ENCODE measurements at places on chromosomes 13 and 19.

GRCh38 chr19:49442354-49442753 is 1.0 kb upstream of the SLC17A7 start:
- DNase-seq = no peak

- no peak for DNase-seq
Measured at GRCh38 chr13:92825938-92826596, 400.5 kb upstream of the GPC6 start.

DNA sequence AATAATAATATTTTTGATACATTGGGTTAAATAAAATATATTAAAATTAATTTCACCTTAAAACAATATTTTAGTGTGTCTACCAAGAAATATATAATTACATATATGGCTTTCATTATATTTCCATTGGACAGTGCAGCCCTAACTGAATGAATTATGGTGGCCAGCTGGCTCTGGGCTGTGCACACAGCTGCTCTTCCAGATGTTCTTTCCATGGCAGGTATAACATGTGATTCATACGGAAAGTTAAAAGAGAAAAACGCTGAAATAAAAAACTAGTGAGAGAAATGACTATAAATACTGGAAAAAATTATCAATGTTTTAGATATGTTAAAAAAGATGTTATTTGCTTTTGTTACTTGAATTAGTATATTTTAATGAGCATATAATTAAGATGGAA is 216.3 kb downstream of the RGCC start:
- DNase-seq = no peak

DNA sequence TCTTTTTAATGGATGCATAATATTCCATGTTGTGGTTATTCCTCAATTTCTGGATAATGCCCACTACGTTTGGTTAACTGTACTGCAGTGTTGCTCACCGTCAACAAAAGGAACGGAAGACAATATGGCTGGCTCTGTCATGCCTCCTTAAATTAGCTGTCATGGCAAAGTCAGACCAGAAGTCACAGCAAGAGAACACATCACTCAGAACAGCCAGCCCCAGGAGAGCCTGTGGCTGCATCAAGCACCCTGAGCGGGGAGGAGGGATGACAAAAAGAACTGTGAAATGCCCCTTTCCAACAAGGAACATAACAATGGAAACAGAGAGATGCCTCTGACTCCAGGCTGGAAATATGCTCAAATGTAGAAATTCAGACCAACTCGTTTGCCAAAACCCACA is 366.0 kb upstream of the ZNF507 start:
- no peak for DNase-seq

DNA sequence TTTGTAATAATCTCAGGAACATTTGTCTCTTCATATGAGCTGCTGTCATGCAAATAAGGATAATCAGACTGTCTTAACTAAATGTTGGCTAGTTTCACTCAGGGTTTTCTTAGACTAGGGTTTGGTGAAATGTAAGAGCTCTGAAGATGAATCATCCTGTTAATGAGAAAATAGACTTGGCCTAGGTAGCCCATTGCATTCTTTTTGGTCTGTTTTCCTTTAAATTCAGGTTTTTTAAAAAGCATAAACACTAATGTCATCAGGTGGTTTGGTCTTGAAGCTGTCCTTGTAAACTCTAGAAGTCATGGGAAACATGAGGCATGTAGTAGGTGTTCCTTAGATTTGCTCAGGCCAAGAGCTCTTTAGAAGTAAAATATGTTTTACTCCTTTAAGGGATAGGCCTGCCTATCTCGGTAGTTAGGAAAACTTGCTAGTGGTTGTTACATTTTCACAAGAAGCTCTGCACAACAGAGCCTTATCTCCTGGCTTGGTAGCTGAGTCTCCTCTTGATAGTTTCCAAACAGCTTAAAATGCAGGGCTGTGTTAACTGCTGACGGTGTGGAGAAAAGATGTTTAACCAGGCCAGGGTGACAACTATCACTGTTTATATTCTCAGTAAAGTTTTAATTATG is 62.0 kb upstream of the C1QTNF9B start:
- DNase-seq = no peak

- no peak for DNase-seq
Measured at GRCh38 chr13:94478913-94479312, 569 bp downstream of the DCT start.

DNA sequence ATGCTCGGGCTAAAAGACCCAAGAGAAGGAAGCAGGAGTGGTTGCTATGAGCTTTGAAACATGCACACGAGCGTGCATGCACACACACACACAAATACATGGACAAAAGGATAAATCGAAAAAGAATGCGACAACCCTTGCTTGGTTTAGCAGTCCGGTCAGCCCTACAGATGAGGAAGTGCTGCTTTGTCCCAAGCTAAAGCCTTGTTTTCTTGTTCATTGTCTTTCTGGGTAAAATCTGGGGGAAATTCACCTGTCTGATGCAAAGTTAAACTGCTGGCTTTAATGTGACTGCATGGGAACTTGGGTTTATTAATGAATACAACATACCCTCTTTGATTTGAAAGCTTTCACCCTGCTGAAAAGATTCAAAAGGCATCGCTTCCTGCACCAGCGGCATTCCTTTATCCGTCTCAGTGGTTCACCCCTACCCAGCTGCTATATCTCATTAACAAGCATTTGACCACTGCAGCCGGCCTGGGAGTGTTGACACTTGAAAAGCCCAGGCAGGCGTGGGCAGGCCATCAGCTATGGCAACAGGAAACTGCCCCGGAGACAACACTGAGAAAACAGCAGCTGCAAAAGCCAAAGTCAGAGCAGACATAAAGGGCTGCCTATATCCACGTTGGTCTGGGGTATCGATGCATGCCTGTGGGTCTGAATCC is 301.7 kb downstream of the NDFIP2 start:
- no peak for DNase-seq

DNA sequence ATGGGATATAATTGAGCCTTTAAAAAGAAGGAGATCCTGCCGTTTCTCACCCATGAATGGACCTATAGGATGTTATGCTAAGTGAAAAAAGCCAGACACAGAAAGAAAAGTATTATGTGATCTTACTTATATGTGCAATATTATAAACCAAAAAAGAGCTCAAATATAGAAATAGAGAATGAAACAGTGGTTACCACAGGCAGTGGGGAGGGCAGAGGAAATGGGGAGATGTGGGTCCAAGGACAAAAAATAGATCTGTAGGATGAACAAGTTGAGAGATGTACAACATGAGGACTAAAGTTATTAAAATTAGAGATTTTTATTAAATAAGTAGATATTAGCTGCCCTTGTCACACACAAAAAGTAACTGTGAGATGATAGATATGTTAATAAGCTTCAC is 29.1 kb downstream of the TDRD3 start:
- no peak for DNase-seq

- no peak for DNase-seq
Measured at GRCh38 chr13:50598338-50598737, 245.2 kb downstream of the DLEU7 start.

GRCh38 chr19:55493052-55493644 is 4.9 kb downstream of the SSC5D start:
- no peak for DNase-seq

DNA sequence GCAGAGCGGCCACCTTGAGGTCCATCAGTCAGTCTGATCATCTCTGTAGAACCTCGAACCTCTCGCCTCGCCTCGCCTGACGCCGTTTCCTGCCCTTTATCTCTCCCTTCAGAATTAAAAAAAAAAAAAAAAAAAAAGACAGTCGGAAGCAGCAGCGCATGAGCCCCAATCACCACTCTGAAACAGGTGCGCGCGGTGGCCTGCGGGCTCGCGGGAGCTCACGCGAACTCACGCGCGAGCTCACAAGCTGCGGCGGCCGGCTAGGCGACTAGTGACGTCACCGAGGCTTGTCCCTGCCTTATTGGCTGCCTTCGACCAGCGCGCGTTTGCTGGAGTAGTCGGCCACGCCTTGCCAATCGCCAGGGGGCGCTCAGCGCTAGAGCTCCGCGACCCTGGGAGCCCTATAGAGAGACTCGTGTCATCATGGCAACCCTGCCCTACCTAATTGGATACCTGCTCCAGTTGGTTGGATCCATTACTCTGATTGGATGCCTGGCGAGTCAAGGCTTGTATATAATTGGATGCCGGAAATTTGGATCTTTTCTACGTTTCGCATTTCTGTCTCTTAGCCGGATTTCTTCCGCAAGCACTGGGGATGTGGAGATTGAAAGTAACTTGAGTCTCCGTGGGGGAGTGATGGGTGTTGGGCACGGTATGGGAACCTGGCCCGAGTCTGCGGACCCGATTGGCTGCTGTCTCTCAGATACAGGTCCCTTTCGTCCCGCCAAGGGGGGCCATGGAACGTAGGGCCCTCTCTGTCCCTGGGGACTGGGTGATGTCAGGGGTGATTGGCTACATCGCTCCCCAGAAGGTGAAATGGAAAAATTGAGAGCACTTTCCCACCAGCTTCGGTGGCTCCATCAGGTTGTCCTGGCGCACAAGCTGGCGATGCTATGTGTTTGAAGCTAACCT is 31.6 kb downstream of the SYT3 start:
- peak; percentile 31 for DNase-seq

DNA sequence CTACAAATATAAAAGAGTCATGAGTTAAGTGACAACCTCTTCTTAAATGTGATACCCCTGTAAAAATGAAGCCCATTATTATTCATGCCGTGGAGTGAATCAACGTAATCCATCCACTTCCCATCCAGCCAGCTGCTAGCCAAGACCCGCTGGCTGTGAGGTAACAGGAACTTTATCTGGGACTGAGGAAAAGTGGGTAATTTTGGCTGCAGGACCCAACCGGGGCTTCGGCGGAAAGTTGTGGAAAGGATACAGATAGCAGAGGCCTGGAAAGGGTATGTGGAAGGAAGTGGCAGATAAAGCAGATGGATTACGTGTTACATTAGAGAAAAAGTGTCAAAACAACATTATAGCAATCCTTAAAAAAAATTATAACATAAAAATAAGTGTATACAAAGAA is 48.3 kb downstream of the SLC7A1 start:
- DNase-seq = no peak

DNA sequence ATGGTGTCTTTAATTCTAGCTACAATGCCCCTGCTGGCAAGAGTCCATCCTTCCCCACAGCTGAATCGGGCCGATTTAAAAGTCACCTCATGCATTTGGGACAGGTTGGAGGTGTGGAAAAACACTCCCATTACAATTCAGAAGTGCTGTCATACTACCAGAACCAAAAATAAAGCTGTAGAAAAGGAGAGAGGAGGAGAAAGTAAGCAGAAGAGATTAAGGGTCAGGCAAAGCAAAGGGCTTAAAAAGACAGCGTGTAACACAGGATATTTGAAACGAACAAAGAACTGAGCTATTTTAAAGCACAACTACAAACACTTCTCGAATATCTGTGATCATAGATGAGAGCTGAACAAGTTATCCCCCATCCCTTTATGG is 90.4 kb downstream of the FGF14 start:
- DNase-seq = no peak

- DNase-seq = no peak
Measured at GRCh38 chr13:39515224-39515714, 87.7 kb downstream of the LHFPL6 start.

DNA sequence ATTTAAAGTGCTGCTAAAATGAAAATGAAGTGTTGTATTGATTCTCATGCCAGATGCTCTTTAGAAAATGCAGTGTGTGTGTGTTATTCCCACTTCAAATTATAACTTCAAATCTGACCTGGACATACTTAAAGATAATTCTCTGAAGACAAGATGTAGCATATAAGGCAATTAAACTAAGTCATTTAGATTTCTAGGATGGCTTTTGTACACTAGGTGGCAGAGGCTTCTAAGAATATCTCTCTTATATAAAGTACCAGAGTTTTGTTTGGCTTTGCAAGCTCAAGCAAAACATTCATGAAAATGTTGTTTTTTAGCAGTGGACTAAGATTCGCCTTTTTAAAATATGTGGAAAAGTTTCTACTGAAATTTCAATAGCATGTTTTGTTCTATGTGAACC is 407.2 kb downstream of the GPC5 start:
- DNase-seq = no peak

Measured in stimulated activated CD8-positive, alpha-beta memory T cell treated with anti-CD3 and anti-CD28 coated beads, Interleukin-12 subunit alpha, Interleukin-12 subunit beta, amount 100 ng/mL, for 4 hours (primary cell).